Urothelium cell line (cell line): ENCODE measurements at places on chromosomes 2 and 18.

DNA sequence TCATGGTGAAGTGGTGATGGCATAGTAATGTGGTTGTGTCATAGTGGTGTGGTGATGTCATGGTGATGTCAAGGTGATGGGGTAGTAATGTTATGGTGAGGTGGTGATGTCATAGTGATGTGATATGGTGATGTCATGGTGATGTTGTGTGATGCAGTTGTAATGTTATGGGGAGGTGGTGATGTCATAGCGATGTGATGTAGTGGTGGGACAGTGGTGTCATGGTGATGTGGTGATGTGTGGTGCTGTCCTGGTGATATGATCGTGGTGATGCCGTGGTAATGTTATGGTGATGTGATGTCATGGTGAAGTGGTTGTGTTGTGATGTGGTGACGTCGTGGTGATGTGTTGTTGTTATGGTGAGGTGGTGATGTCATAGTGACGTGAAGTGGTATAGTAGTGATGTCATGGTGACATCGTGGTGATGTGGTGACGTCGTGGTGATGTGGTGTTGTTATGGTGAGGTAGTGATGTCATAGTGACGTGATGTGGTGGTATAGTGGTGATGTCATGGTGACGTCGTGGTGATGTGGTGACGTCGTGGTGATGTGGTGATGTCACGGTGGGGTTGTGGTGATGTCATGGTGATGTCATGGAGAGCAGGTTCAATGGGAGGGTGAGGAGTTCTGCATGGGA is 242.7 kb upstream of the MYT1L start:
- no peak for DNase-seq

DNA sequence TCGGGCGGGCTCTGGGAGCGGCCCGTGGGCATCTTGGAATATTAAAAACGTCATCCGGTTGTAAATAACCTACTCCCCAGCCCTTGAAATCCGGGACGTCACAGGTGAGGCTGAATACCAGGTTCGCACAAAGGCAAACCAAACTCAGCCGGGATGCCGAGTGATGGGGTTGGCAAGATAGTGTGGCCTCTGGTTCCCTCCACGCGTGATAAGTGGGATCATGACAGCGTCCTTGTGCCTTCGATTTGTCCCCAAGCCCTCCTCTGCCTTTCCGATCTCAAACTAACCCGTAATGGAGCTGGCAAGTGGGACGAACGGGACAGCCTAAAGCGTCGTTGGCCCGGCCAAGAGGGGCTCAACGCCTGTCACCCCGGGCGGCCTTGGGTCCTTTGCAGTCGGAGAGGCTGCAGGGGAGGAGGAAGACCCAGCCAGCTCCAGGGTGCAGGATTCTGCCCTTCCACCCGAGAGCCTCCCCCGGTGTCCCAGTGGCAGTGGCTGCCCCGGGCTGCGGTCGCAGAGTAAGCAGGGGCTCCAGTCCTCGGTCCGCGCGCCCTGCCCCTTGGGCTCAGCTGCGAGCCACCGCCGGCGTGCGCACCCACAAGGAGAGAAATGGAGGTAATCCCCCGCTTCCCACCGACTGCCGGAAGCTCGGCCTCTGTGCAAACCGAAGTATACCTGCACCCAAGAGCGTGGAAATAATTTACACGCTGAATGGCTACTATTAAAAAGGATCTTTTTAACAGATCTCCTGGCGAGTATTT is 13.4 kb upstream of the PAX3 start:
- no peak for DNase-seq

DNA sequence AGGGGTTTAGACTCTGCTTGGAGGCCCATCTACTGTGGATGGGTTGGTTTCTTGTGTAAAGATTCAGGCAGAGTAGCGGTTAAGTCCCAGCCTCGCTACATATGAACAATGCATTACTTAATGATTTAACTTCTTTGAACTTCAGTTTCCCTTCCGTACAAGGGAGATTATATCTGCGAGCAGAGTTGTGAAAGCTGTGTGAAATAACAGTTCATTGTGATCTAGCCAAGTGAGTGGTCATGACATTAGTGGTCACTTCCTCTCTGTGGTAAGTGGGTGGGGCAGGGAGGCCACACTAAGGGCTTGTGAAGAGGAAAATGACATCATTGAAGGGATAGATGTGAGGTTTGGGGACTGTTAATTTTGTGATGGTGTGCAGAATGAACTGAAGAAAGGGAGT is 14.1 kb upstream of the MEX3C start:
- peak; percentile 59 for DNase-seq

DNA sequence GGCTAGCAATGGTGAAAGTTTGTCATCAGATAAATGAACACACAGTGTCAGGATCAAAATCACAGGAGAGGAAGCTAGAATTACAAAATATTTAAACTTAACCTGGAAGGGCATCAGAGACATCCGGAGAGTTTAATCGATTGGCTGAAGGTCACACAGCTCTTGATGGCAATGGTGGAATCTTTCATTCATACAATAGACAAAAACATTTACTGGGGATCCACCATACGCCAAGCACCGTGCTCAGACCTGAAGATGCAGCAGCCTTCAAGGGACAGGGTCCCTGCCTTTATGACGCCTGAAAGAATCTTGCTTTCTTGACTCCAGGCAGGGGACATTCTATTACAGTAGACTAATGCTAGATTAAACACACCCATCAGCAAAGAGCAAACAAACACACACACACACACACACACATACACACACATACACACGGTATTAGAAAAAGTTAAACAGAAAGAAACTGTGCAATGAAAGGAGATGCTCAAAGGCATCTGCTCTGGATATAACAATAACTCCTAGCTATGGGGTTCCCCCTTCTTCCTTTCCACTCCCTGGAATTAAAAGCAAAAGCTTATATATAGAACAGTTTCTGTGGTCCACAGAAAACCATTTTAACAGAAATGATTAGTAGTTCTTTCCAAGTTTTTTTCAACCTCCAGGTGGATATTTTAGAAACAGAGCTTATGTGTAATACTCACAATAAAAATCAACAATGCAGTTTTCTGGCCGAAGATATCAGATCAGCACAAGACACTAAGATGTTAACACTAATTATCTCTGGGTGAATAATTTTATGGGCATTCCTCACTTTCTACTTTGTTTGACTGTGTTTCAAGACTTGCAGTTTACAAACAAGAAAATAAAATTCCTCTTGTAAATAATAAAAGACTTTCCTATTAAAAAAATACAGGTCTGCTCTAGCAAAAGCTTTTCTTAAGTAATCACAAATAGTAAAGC is 151.7 kb downstream of the ANKRD44 start:
- no peak for DNase-seq

GRCh38 chr18:49723648-49724180 is 89.6 kb downstream of the ACAA2 start:
- DNase-seq: peak; percentile 57

GRCh38 chr2:234496835-234497593 is at the start of gene ARL4C:
Gene ARL4C, minus strand, starts transcription at chr2:234497081. Its CDS starts 495 bp downstream, at chr2:234496586.
- DNase-seq: peak; percentile 89

GRCh38 chr2:170950221-170950761 is 21.2 kb downstream of the GORASP2 start:
- no peak for DNase-seq

GRCh38 chr2:96952976-96953610 is 33.3 kb downstream of the FAM178B start:
- DNase-seq: no peak

DNA sequence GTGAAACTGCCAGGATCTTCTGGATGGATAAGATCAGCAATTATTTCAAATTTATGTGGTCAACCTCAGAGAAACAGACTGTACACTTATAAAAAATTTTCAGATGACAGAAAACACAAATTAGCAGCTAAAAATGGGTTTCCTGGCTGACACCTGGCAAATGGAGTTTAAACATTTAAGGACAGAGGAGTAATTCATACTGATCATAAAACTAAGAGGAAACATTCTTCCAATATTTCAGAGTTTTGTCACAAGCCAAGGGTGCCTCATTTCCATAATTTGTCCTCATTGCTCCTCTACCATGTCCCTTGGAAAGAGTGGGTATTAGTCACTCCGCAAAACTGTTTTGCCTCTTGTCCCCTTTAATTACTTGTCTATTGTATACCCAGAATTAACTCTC is 70.2 kb downstream of the TMEFF2 start:
- DNase-seq: no peak

DNA sequence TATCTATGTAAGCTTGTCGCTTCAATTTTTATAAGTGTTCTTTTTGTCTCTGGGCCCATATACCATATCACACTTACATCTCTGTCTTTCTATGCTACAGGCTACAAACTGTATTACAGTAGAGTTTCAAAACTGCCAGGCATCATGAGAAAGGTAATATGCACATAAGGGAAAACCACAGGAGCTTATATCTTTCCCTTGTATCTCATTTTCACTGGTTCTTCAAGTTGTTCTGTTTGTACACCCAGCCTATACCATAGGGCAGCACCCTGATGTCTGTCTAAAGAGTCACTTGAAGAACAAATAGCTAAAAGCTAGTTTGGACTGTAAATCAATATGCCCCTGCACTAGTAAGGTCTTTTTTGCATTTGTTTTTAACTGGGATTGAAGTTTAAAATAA is 366.7 kb downstream of the FIGN start:
- DNase-seq: no peak

- no peak for DNase-seq
Observed at GRCh38 chr2:140975237-140975636, 1155.6 kb downstream of the LRP1B start.

DNA sequence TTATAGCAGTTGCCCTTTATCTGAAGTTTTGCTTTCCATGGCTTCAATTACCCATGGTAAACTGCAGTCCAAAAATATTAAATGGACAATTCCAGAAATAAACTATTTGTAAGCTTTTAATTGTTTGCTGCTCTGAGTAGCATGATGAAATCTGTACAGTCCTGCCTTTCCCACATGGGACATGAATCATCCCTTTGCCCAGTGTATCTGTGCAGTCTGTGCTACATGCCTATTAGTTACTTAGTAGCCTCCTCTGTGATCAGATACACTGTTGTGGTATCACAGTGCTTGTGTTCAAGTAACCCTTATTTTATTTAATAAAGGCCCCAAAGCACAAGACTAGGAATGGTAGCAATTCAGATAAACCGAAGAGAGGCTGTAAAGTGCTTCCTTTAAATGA is 810.6 kb upstream of the PIK3C3 start:
- DNase-seq: no peak

DNA sequence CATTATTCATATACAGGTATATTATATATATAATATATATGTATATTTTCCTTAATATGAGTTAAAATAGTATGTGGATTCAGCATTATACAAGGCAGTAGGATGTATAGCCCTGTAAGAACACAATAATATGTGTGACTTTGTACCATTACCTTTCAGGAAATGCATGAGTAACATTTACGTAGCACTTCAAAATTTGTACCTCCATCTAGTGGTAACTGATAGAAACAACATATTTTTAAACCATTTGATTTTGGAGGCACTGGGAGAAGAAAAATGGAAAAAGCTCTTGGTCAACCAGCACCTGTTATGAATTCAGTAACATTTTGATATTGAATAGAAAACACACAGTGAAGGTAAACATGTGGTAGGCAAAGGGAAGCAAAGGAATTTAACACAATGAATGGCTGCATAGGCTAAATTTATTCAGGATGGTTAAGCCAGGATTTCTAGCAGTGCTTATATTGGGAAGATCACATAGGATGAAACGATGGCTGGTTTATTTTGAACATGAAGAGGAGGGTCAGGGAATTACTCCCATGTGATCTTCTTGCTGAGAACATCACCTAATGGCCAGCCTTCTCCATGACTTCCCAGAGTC is 565.5 kb downstream of the CCDC85A start:
- peak; percentile 35 for DNase-seq

DNA sequence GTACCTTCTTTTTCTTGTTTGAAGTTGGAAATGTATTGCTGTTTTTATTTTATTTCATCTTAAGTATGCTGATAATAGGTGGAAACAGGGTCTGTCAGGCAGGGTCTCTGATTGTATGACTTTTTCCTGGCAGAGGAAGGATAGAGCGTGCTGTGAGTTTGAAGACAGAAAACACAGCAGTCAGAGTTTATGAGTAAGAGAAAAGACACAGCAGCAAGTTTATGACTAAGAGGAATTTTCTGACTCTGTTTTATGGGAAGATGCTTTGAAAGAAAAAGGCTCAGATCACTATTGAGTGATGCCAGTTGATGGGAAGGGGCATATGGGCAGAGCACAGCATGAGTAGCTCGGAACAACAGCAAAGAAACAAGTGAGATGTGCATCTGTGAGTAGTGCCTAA is 379.1 kb downstream of the MEIS1 start:
- no peak for DNase-seq

DNA sequence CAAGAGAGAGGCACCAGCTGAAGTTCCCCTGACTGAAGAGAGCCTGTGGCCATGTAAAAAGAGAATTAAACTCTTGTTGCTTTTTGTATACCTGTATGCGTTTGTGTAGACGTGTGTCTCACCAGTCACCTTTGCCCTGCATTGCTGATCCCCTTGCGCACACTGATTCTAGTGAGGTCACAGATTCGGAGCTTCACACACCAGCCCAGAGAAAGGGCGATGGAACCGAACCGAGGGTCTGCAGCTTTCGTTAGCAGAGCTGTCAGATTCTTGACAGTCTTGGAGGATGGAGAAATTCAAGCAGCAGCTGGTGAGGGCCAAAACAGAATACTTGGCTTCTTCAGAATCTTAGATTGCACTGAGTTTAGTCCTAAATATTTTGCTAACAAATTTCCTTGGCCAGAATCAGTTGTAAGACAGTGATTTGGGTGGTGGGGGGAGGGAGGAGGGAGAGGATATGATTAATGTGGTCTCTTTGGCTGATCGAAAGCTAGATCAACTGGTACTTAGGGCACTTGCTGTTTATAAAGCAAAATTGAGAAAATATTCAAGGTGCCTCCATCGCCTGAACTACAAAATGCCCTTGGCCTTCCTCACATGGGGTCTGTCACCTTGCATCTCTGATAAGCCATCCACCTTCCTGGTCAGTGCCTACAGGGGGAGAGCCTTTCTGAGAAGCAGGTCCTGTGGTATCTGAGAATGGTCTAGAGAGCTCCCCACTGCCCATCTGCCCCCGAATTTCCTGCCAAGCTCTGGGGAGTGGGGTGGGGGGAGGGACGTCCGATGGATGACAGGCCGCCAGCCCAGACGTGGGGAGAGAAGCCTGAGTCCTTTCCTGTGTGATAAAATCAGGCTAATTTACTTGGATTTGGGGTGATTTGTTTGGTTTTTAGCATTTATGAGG is 123.5 kb downstream of the CABLES1 start:
- no peak for DNase-seq

DNA sequence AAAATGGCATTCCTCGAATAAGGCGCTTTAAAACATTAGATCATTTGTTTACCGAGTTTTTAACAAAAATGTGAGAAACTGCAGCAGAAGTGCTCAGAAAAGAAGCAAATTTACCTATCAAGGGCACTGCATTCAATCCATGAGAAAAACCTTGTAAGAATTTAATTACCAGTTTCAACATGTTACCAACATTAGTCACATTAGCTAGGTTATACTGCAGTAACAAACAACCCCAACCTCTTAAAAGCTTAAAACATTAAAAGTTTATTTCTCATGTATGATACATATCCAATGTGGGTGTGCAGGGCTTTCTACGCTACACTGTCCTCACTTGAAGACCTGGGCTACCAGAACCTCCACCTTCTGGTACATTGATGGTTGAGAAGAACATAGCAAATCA is 68.1 kb upstream of the CCBE1 start:
- DNase-seq: no peak

- peak; percentile 63 for DNase-seq
Observed at GRCh38 chr2:225735844-225736243, 336.3 kb downstream of the NYAP2 start.

GRCh38 chr2:119156105-119156890 is 2.3 kb downstream of the C1QL2 start:
- no peak for DNase-seq
